NCI-H1417 treated with DMSO at 0.1 percent for 48 hours (cell line): ENCODE measurements at places on chromosomes 11 and 22.

DNA sequence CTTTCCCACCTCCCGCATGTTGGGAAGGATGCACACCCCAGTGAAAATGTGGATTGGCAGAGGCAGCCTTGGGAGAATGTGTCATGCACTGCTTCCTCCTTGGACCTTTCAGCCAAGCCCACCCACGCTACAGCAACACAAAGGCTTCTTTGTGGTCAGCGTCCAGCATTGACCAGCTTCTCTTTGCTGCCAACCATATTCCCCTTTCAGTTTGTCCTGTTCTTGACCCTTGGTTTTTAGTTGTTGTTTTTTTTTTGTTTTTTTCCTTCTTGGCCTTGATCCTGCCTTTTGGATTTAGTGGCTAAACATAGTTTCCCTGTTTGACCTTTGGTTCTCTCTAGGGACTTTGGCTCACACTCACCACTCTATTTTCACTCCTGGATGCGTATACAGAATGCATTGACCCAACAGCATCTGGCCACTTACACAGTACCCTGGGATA lies 573.6 kb downstream of the INSC start:
- no peak for DNase-seq

GRCh38 chr22:49366437-49366836 lies 461.2 kb downstream of the BRD1 start:
- no peak for DNase-seq

DNA sequence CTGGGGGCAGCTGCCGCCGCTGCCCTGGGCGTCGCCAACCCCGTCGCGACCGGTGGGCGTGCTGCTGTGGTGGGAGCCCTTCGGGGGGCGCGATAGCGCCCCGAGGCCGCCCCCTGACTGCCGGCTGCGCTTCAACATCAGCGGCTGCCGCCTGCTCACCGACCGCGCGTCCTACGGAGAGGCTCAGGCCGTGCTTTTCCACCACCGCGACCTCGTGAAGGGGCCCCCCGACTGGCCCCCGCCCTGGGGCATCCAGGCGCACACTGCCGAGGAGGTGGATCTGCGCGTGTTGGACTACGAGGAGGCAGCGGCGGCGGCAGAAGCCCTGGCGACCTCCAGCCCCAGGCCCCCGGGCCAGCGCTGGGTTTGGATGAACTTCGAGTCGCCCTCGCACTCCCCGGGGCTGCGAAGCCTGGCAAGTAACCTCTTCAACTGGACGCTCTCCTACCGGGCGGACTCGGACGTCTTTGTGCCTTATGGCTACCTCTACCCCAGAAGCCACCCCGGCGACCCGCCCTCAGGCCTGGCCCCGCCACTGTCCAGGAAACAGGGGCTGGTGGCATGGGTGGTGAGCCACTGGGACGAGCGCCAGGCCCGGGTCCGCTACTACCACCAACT lies 1.0 kb downstream of the FUT4 start:
- no peak for DNase-seq

DNA sequence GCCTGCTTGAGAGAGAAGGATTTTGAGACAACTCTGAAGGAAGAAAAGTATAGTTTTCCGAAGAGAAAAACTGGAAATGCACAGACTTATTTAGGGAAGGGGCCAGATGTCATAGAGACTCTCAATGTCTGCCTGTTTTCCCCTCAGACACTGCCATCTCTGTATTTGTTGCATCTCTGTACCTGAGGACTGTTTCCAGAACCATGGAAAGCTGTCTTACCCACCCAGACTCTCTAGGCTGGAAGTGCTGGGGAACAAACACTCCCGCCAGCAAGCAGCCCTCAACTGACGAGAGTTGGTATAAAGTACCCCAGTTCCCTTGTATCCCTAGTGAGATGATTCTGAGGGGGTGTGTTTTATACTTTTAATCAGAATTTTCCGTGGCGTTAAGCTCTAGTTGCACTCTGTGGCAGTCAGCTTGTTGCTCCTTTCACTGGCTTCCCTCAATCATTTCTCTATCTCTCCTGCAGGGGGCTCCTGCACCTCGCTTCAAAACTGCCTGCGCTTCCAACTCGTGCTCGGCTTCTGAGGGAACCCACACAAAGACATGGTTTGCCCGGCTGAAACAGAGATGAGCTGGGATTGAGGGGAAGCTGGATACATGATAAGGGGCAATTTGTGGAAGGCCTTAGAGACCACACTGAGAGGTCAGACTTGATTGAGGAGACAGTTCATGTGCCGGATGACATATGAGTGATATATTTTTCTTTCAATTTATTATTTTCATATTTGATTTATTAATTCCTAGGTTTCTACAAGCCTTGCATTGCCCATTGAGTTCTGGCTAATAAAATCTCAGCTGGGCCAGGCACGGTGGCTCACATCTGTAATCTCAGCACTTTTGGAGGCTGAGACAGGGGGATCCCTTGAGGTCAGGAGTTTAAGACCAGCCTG lies 36.9 kb upstream of the CLPB start:
- peak; percentile 48 for DNase-seq

DNA sequence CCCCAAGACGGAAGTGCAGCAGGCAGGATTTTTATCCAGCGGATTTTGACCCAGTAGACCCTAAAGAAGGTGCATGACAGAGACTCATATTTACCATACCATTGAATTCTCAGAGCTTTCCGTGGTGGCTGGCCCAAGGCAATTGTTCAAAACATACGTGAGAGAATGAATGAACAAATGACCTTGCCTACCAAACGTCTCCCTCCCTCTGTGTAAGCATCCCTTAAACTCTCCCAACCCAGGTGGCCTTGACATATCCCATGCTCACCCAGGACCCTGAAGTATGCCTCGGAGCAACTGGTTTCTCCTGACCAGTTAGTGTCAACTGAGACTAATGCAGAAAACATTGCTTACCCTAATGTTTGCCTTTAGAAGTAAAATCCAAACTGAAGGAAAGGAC lies 154.9 kb downstream of the TEAD1 start:
- no peak for DNase-seq

DNA sequence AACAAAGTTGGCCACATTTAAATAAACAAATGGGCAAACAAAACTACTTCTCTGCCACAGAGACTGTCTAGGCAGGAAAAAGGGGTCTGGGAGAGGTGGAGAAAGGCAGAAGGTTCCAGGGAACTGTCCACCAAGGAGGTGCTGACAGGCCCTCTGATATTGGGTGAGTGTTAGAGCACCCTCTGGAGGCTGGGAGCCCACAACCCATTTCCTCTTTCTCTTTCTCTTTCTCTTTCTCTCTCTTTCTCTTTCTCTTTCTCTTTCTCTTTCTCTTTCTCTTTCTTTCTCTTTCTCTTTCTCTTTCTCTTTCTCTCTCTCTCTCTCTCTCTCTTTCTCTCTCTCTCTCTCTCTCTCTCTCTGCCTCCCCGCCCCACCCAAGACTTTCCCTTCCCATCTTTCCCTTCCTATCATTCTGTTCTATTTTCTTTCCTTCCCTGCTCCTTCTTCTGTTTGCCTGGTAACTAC lies 912.8 kb downstream of the DLG2 start:
- no peak for DNase-seq

GRCh38 chr11:76888989-76889388 lies 28.3 kb downstream of the ACER3 start:
- DNase-seq = no peak
